ENCODE measurements at places on chromosomes 2 and 18.

DNA sequence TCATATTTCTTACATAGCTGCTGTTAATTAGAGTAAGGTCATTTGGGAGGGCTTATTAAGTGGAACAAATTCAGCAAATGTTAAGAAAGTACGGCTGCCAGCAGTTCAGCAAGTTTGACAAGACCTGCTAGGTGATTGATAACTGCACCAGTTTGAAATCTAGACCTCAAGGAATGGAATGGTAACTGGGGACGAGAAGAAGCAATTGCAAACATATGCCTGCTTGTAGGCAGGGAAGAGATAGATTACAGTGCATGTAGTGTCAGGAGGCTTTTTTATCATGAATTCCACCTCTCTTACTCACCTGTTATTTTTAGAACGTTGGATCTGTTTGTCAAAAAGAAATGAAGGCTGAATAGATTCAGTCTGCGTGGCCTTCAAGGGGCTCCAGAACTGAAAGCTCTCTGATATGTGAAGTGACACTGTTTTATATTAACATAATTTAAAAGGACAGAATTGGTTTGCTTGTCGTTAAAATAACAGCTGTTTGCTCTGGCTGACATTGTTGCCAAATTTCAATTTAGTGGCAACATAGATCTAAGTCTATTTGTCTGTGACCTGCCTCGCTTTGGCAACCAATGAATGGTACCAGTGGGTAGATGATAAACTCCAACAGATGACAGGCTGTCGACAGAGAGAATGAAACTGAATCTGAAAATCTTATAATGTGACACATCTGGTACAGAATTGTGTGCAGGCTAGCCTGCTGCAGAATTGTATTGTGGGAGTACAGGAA is 199.3 kb downstream of the ZNF407 start:
- no peak for DNase-seq

DNA sequence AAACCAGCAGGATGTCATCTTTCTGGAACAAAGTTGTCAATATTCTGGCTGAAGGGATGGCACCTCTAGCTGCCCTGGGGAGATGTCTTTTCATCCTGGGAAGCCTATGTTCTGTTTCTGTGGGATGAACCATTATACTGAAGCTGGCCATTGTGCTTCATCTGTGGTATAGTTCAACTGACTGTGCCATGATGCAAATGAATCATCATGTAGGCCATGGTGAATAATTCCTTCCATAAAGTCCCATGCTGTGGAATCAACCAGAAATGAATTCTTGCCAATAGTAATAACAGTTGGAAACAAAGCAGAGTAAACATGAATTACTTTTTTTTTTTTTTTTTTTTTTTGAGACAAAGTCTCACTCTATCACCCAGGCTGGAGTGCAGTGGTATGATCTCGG is 64.1 kb upstream of the CNGA3 start:
- no peak for DNase-seq

DNA sequence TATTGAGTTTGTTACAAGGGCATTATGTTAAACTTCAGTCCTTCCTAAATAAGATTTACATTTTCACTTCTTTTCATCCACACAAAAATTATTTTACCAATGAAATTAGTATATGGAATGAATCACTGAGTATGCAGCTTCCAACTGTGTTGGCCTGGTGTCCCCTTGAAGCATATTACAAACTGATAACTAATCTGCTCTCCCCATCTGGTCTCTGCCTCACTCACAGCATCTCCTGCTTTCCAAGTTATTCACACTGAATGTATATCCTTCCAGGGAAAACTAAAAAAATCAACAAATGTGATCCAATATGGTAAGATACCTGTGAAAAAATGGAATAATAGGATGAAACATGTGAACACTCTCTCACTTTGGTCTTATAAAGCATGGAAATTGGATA is 90.0 kb upstream of the NYAP2 start:
- DNase-seq = no peak

GRCh38 chr2:16127958-16128357 is 187.6 kb downstream of the MYCN start:
- no peak for DNase-seq

DNA sequence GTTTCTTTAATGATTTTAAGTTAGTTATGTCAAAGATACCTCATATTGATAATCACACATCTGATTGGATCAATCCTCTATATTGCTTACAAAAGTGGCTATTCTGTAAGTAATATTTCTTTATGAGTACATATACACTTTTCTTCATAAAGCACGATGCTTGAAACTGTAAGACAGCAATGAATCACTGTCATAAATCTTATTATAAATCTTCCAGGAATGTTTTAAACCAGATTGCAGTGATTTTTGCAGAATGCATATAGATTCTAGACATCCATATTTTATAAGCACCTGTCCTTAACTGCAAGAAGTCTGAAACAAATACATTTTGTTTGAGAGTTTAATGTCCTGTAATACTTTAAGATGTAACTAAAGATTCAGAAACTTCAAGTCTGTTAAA is 367.0 kb upstream of the FANCL start:
- DNase-seq = no peak

DNA sequence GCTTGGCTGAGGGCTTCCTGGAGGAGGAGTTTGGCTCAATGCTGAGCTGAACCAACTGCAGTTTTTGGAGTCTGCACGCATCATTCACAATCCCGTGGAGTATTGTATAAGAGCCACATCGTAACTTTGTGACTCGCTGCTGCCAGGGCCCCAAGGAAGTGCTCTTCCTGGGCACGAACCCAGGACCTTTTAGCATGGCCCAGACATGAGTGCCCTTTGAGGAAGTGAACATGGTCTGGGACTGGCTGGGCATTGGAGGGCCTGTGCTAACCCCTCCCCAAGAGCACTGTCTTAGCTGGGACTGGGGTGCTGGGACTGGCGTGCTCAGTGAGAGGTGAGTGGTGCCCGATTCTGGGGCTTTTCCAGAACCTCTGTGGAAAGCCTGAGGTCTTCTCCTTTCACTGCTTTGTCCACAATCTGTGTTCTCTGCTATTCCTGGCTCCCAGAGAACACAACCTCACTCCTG is 88.6 kb downstream of the LIPG start:
- DNase-seq = no peak

- DNase-seq = no peak
Observed at GRCh38 chr2:229849073-229849472, 72.7 kb downstream of the TRIP12 start.

DNA sequence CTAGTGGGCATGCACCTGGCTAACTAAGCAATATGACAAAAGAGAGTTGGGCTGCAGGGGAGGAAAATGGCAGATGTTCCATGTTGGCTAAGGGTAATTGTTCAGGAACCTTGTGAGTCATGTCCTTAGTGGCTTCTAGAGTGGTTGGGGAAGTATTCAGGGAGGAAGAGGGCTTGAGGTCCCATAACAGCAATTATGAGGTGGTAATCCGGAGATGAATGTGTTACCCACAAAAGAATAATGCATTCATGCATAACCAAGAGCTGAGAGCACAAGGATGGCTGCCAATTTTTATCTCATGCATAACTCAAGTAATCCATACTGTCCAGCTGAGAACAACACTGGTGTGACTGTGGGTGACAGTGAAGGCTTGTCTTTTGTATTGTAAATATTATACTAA is 42.9 kb downstream of the TMEFF2 start:
- DNase-seq = no peak

- no peak for DNase-seq
Observed at GRCh38 chr2:217876253-217876570, 126.6 kb downstream of the TNS1 start.
